RPMI7951 (cell line): ENCODE measurements at places on chromosomes 1 and 21.

- no peak for DNase-seq
Observed at GRCh38 chr21:22409571-22409970, 1411.4 kb downstream of the NCAM2 start.

DNA sequence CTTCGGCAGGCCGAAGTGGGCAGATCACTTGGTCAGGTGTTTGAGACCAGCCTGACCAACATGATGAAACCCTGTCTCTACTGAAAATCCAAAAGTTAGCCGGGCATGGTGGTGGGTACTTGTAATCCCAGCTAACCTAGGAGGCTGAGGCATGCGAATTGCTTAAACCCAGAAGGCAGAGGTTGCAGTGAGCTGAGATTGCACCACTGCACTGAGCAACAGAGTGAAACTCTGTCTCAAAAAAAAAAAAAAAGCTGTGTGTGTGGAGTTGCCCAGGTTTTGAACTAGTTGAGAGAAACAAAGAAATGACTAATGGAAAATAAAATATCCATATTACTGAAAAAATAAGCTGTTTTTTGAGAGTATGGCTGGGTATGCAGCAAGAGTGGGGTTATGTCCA lies 100.2 kb downstream of the GTF2B start:
- DNase-seq = no peak

DNA sequence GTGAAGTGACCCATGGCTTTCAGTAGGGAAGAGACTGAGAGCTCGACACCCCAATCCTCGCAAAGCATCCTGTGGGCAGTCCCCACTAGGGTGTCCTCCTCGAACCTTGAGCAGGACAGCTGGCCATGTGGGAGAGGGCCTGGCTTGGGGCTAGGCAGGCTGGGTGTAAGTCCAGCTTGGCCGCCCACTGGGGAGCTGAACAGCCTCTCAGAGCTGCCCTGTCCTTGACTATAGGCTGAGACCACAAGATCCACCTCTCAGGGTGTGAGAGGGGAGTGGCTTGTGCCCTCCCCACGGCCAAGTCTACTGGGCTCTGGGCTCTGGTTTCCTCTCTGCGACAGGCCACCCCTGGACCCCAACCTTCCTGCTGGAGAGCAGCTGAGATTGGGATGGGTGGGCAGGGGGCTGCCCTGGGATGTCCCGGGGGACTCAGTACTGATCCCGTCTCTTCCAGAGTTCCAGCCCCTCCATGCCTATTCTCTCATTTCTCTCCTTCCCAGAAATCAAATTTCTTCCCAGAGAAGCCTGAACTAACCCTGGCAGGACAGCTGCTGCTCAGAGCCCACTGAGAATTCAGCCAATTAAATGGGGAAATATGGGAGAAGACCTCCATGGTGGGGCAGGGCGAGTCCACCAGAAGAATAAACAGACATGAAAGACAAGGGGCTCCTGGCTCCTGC lies 282.9 kb downstream of the PTPRU start:
- peak; percentile 24 for DNase-seq

- DNase-seq = no peak
Observed at GRCh38 chr21:42621819-42622177, 31.6 kb upstream of the PDE9A start.
